ENCODE measurements at places on chromosomes 1 and 21. TPM values are rescaled to one million over a fixed set of nuclear protein-coding genes. Genes with fewer than 3 reads are reported as not detected.

The TSPAN2 gene
- total RNA-seq = 0.74 TPM

The USH2A gene
- 0.44 TPM for total RNA-seq

The SLC25A34 gene
- 4.3 TPM for total RNA-seq

The HLX gene
- 6.1 TPM for total RNA-seq

The GSTM1 gene
- total RNA-seq = not detected

The OR2M3 gene
- total RNA-seq = not detected

DNA sequence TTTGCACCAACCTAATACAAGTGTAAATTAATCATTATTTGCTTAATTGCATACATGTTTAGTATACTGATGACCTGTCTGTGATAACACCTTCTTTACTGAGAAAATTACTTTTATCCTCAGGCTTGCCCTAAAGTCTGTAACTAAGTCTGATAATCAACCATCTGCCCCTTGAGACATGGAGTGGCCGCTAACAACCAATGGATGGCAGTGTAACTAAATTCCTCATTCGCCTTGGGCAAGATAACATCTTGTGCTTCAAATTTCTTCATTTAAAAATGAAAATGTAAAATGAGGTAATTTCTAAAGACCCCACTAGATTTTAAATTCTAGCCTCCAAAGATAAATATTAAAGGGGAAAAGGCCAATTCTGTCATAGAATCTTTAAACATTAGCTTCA, 85.1 kb downstream of the ENAH start:
- no peaks in the 10 kb centered on the region for H3K27me3 ChIP-seq
- no peak for DNase-seq
- H3K36me3 ChIP-seq = no peaks in the 10 kb centered on the region
- H3K27ac ChIP-seq = peak overlapping the region; percentile 4
- peaks cover 17% of the 10 kb centered on the region for H3K4me1 ChIP-seq

GRCh38 chr1:244112636-244113035, 61.6 kb downstream of the ZBTB18 start:
- H3K27me3 ChIP-seq = no peaks in the 10 kb centered on the region
- no peaks in the 10 kb centered on the region for H3K36me3 ChIP-seq
- DNase-seq = no peak
- no peak overlapping the region for H3K4me3 ChIP-seq
- H3K4me1 ChIP-seq = no peaks in the 10 kb centered on the region

- no peak overlapping the region for H3K4me3 ChIP-seq
- no peaks in the 10 kb centered on the region for H3K27me3 ChIP-seq
- no peaks in the 10 kb centered on the region for H3K4me1 ChIP-seq
- H3K36me3 ChIP-seq = peaks cover 4% of the 10 kb centered on the region
These were observed 80.7 kb downstream of the JMJD4 start for GRCh38 chr1:227654431-227654830.

DNA sequence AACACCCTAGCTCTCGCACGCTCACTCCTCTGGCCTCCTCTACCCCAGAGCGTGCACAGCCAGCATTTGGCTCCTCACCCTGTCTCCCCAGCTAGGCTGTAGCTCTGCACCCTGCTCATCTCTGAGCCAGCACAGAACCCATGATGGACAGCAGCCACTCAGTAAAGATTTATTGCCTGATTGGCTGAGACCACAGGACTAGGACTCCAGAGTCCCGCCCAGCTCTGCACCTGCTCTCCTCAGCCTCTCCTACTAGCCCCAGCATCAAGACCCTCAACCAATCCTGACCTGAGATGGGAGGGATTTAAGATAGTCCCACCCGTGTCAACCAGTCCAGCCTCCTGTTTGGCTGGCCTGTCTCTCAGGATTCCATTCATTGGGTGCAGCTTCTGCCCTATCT, 9.3 kb downstream of the C1QB start:
- no peak for DNase-seq
- no peak overlapping the region for H3K27ac ChIP-seq
- no peaks in the 10 kb centered on the region for H3K4me1 ChIP-seq
- H3K36me3 ChIP-seq = no peaks in the 10 kb centered on the region
- no peaks in the 10 kb centered on the region for H3K27me3 ChIP-seq

DNA sequence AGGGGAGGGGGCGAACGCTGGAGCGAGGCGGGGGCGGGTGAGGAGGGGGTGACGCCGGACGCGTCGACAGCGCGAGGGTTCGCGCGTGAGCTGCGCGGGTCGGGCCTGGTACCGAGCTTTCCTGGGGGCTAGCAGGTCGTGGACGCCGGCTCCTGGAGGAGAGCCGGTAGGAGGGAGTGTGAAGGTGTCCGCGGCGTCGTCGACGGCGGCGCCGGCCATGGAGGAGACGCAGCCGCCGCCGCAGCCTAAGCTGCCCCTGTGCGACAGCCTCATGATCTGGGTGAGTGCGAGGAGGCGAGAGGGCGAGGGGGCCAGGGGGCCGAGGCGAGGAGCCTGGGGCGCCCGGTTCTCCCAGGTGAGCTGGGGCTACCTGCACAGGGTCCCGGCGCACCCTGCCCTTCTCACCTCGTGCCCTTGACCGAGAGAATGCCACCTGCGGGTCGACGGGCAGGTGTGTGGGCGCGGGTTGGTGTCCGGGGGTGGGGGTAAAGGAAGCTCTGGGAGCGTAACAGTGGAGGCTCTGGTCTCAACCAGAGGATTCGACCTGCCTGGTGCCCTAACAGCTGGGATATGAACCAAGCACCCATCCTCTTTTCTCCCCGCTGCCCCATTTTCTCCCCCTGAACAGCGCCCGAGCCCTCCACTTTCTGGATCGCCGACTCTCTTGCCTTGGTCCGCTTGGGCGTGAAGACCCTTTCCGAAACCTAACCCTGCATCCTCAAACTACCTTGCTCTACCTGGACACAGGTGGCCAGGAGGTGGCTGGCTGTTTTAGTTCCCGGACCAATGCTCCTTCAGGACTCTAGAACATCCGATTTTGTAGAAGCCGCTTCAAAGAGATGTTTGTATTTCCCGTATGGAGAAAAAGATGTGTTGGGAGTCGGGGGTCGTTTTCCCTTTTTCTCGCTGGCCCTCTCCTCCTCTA, at the start of gene HOOK1:
Gene HOOK1 (plus strand): TSS at position 49 of the 925 bp plus-strand sequence. CDS start 169 bp downstream, at position 218.
- DNase-seq = peak; percentile 28
- H3K27me3 ChIP-seq = no peaks in the 10 kb centered on the region
- no peak within 1 kb of the TSS for H3K4me3 ChIP-seq

DNA sequence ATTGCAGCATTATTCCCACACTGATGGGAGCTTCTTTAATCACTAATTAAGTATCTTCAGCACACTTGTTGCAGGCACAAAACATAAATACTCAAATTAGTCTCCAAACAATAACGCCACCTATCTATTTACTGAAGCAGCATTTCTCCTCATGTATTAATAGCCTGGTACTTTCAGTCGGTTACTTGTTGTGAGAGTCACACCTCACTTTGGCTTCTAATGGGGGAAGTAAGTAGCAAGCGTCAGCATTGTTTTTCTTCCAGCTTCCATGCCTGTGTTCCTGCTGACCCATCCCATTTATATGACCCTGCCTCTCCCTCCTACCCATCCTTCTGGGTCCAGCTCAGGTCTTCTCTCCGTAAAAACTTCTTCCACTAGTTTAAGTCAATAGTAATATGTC, 31.9 kb upstream of the DENND1B start:
- H3K27me3 ChIP-seq = no peaks in the 10 kb centered on the region
- H3K36me3 ChIP-seq = no peaks in the 10 kb centered on the region
- no peaks in the 10 kb centered on the region for H3K4me1 ChIP-seq
- DNase-seq = no peak
- H3K27ac ChIP-seq = no peak overlapping the region

All from adrenal gland (tissue), 19 donors.